Activated CD4-positive, alpha-beta T cell treated with anti-CD3 and anti-CD28 coated beads for 1 hour (primary cell): ENCODE measurements at places on chromosomes 7 and 10.

DNA sequence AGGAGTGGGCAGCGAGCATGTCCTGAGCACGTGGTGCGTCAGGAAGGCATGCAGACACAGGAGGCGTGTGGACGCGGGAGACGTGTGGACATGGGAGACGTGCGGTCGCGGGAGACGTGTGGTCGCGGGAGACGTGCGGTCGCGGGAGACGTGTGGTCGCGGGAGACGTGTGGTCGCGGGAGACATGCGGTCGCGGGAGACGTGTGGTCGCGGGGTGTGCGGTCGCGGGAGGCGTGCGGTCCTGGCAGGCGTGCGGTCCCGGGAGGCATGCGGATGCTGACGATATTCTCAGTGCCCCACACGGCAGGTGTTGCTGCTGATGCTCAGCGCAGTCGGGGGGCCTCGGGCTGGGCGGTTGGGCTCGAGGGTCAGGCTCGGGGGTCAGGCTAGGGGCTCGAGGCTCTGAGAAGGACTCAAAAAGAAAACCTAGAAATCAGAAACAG lies 94.2 kb downstream of the NKX6-2 start:
- no peak for DNase-seq

DNA sequence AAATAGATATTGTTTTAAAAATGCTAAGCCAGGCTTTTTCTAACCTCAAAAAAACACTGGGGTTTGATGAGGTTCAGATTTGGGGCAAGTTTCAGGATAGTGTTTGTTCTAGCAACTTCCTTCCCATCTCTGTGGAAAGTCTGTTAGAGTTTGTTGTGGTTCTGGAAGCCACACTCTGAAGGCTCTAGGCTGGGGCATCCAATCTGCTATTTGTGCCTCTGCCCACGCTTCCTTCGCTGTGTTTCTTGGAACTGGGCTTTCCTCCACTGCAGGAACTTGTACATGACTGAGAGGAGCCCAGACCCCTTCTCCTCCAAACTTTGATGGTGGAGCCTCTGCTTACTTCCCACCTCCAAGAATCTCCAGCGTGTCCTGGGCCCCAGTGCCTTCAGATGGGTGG lies 108.5 kb upstream of the SLC25A13 start:
- no peak for DNase-seq

- DNase-seq = no peak
These were observed 164.7 kb downstream of the ADAM12 start for GRCh38 chr10:126223512-126224067.

DNA sequence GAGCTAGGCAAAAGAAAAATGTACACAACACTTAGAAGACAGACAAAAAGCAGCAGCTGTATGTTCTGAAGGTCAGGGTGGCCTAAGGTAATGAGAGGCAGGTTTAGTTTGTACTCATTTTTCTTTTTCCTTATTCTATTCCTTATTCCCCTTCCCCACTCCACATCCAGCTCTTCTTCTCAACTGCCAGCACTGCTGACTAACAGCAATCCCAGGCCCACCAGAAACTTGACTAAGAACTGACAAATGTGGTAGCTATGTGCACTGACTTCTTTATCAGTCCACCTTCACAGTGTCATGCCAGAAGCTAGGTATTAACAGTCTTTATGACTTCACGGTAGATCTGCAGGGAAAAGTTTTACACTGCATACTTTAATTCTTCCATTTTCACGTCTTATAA lies 6.1 kb downstream of the COPG2 start:
- no peak for DNase-seq

GRCh38 chr10:24821986-24822385 lies 98.3 kb upstream of the ARHGAP21 start:
- no peak for DNase-seq

- DNase-seq = no peak
These were observed 21.9 kb downstream of the FRA10AC1 start for GRCh38 chr10:93680412-93681047.
